ENCODE measurements at places on chromosomes 16 and 17.
A peak's percentile ranks its signal among the peaks of the same experiment; 100 is the strongest.

DNA sequence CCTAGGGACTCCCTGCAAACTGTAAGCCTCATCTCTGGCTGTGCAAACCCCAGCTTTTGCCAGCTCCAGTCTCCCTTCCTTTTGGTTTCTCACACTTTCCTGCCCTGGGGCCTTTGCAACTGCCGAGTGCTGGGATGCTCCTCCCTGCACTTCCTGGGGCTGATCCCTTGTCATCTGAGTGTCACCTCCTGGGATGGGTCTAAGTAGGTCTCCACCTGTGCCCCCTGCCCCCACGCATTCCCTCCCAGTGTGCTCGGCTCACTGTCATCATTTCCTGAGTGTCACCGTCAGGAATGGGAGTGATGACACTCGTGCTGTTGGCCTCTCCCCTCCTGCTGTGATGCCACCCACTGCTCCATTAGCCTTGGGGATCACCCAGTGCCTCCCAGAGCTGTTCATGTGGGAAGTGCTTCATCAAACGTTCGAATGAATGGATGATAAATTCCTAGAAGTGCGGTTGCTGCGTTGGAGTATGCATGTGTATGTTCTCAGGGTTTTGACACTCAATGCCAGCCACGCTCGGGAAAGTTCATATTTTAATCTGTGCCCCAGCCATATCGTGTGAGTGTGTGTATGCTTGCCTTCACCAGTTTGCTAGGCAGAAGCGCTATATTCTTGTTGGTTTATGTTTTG is 189.9 kb downstream of the NTN1 start:
- no peak for DNase-seq

GRCh38 chr16:82138478-82139285 is 31.3 kb downstream of the MPHOSPH6 start:
- no peak for DNase-seq

DNA sequence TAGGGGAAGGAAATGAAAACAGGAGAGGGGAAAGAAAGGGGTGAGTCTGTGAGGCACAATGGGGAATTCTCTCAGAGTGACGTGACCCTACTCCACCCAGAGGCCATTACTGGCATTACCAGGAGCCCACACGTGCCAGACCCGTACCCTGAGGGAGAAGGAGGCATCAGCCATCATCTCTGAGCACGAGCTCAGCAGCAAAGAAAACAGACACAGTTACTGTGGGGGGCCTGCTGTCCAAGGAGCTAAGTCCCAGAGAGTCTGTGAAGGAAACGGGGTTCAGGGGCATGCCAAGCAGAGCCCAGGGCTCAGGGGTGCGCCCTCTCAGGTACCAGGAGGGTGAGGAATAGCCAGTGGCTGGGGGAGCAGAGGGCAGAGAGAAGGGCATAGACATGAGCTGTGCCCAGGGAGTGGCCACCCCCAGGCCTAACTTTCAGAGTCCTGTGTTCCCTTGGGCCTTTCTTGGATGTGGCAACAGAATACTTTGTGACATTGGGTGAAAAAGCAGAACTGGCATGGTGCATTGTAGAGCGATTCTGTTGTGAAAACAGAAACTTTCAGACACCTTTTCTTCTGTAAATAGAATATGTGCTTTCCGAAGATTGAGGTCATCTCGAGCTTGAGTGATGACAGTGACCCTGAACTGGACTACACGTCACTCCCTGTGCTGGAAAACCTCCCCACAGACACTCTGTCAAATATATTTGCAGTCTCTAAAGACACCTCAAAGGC is 11.3 kb downstream of the TAF1C start:
- DNase-seq, result peak; percentile 62

DNA sequence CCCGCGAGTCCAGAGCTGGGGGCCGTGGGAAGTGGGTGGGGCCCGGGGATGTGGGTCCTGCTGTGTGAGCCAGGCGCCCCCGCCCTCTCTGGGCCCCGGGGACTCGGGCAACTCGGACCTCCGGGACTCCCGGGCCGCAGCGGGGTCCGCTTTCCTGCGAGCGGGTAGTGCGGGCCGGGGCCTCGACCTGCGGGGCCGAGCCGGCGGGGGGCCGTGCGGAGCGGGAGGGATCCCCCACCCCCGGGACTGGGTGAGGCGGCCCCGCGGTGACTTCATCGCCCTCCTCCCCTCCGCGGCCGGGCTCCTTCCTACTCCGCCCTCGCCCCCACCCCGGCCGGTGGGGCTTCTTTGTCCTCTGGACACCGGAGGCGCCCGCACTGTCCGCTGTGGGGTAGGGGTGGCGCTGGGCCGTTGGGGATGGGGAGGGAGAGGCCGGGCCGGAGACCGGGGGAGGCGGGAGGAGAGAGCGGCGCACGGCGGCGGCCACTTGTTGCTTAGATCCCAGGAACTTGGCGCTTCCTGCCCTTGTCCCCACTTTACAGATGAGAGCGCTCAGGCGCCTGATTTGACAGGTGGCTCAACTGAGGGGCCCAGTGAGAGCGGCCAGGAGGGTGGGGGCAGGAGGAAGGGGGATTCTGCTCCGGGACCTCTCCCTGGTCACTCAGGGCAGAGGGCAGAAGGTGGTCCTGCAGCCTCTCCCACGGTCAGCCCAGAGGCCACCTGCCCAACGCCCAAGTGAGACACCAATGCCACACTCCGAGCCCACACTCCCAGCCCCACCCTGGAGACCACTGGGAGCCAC is 874 bp downstream of the CMTM3 start:
- DNase-seq, result peak; percentile 17

GRCh38 chr17:600576-601243 is 113.9 kb downstream of the VPS53 start:
- no peak for DNase-seq

DNA sequence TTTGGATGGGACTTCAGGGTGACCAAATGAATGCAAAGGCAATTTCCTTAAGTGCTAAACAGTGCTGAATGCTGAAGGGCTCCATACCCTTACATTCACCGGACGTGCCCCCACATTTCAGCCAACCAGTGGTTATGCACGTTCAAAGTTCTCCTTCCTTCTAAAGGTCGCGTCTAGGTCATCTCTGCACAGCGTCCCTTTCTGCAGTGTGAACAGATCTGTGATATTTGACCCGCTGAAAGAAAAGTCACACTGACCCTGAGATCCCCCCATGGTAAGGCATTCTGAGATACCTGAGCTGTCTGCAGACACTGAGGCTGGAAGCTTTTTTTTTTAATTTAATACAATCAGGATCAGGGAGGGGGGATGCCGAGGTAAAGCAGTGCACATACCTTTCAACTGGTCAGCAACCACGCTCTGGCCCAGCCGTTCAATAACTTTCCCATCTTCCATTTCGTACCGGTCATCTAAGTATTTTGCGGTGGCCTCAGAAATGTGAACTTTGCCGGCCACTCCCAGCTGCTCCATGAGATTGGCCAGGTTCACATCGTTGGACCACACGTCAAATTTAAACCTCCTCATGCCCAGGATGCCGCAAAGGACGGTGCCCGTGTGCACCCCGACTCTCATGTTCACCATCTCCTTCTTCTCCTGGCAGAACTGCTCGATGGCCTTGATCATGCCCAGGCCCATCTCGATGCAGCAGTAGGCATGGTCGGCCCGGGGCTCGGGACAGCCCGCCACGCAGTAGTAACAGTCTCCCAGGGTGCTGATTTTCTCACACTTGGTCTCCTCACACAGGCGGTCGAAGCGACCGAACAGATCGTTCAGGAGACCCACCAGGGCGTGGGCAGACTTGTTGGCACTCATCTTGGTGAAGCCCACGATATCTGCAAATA is 2.6 kb downstream of the ADCY9 start:
- DNase-seq, result no peak

DNA sequence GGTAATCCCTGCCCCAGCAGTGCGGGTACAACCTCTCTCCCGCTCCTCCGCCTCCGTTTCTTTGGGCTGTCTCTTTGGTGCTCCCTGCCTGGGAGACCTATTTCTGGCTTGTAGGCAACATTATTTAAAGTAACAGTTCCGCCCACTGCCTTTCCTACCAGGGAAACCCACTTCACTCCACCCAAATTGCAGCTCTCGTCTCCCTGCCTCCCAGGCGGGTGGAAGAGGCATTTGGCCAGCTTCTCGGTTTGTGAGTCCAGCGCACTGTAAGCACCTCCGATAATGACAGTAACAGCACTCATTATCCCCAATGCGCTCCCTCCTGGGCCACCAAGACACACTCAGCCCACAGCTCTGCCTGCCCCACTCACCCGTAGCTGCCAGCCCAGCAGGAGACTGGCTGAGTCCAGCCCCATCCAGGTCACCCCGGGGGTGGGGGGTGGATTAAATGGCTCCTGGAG is 165.1 kb upstream of the CDC42EP4 start:
- DNase-seq, result no peak

DNA sequence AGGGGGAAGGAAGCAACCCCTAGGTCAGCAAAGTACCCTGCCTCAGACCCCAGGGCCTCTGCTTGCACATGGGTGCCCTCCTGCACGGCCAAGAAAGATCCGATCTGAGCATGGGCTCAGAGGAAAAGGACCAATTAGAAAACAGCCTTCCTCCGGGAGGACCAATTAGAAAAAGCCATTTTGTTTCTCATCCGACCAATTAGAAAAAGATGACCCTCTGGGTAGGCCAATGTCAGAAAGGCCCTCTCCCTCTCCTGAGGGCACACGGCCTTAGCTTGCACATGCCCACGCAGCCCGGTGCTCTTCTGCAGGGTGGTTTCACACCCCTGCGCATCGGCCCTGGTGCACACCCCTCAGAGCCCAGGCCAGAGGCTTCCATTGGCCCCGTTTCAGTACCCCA is 5.1 kb upstream of the CISD3 start:
- DNase-seq, result no peak

DNA sequence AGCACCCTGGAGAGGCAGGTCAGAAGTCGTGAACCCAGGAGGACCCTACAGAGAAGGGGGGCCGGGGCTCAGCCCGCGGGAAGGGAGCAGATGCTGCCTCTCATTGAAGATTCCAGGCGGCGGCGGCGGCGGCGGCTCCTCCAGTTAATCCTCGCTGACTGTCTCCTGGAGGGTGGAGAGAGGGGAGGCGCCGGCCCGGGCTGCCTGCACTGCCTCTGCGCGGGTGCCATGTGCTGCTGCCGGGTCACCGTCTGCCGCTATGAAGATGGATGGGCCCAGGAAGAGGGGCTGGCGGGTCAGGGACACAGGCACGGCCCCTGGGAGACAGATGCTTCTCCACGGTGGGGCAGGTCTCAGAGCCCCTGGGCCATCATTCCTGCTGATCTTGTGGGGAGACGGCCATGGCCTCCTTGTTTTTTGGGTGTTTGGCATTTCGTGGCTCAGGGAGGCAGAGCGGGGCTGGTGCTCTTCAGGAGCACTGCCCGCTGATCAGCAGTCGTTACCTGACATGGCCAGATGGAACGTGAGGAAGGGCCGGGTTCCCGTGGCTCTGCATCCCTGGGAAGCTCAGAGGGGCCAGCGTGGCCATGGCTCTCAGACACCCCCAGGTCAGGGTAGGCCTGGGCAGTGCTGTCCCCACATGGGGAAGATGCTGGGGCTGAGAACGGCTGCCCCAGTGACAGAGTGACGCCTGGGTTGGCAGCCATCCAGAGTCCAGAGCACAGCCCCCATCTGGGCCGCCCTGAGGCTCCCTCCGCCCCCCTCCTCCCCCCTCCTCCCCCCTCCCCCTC is 36.1 kb downstream of the GINS2 start:
- DNase-seq, result peak; percentile 26

GRCh38 chr16:86059253-86060171 is 160.6 kb downstream of the IRF8 start:
- no peak for DNase-seq

DNA sequence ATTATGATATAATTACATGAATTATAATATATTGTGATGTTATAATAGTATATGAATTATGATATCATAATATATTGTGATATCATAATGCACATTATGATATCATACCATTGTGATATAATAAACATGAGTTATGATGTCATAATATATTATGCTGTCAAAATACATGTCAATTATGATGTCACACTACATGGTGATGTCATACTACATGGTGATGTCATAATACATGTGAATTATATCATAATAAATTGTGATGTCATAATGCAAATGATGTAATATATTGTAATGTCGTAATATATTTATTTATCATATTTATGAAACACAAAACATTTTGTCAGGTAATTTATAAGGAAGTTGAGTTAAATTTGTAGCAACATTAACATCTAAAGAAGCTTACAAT is 1950.1 kb downstream of the TP53TG3F start:
- DNase-seq, result no peak

- no peak for DNase-seq
Observed at GRCh38 chr16:12769525-12769924, 34.2 kb downstream of the CPPED1 start.

DNA sequence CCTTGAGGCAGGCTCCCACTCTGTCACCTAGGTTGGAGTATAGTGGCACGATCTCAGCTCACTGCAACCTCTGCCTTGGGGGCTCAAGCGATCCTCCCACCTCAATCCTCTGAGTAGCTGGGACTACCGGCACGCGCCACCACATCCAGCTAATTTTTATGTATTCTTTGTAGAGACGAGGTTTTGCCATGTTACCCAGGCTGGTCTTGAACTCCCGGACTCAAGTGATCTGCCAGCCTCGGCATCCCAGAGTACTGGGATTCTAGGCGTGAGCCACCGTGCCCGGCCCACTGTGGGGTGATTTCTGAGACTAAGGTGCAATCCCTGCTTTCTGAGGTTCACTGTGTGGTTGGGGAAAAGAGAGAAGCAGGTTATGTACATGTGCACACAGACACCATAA is 12.0 kb upstream of the SLC12A3 start:
- no peak for DNase-seq

- DNase-seq, result no peak
Observed at GRCh38 chr17:16927641-16928321, 44.1 kb downstream of the TNFRSF13B start.

GRCh38 chr16:68126395-68126794 is 41.2 kb downstream of the NFATC3 start:
- no peak for DNase-seq

DNA sequence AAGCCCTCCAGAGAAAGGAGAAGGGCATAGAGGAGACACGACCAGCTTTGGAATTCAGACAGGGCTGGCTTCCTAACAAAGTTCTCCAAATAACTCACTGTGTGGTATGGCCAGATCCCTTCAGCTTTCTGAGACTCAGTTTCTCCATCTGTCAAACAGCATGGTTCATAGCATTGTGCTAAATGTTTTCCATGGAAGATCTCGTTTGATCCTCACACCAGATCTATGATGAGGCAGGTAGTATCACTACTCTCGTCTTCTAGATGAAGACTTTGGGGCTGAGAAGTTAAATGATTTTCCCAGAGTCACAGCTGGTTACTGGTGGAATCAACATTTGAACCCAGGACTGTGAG is 507.3 kb downstream of the HAPSTR1 start:
- DNase-seq, result no peak

All from stimulated activated CD4-positive, alpha-beta T cell treated with anti-CD3 and anti-CD28 coated beads, Interleukin-1b, Interleukin-23, amount 100 ng/mL, for 48 hours (primary cell).